T1000 (cell line): ENCODE measurements at places on chromosomes 1 and 21.
A peak's percentile ranks its signal among the peaks of the same experiment; 100 is the strongest.

GRCh38 chr1:229689904-229690303, 63.9 kb downstream of the URB2 start:
- no peak for DNase-seq

DNA sequence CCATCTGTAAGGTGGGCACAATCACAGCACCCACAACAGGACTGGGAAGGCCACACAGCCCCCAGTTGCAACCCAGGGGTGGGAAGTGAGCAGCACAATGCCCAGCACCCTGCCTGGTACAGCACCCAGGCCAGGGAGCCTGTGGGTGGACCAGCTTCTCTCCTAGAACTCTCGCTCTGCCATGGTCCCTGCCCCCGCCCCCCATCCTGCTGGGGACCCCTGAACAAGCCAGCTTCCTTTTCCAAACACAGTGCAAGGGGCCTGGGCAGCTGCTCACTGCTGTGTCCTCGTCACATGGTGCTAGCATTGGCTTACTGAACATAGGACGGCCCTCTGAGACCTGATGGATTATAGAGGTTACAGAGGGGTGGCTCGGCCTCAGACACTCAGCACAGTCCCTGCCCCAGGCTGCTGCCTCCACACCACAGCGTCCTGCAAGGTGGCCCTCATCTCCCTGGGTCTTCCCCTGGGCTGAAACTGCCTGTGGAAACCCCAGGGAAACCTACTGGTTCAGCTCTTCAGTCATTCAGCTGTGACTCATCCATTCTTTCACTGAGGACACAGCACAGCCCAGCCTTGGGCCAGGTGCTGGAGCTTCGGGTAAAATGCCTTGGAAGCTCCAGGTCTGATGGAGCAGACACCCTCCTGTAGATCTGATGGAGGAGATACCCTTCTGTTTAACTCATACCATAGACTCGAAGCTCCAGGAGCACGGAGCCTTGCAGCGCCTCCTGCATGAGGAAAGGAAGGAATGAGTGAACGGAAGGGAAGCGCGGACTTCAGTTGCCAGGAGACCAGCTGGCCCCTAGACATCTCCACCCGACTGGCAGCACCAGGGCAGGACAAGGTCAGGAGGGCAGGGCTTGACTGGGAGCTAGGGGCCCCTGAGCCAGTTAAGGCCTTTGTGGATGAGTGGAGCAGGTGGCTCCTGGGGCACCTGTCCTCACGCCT, 8.1 kb upstream of the PRDM16 start:
- no peak for DNase-seq

DNA sequence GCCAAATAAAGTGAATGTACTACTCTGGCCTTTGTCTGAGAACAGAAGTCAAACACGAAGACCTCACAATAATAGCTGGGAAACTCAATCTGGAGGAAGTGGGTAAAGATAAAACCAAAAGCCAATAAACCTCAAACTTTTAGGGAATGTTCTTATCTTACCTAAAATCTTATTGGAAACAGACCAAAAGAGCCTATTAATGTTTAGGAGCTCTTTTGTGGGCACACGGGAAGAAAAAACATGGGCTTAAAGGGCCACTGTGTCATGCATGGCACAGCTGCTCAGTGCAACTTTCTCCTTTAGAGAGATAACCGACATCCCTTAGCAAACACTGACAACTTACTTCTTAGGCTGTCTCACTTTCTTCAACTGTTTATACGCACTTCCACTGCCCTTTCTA, 16.1 kb downstream of the EIF2B3 start:
- DNase-seq, result no peak

GRCh38 chr21:43884012-43884860, 19.2 kb downstream of the AGPAT3 start:
- no peak for DNase-seq

GRCh38 chr1:20192871-20193411, 6.6 kb upstream of the PLA2G2C start:
- no peak for DNase-seq

- peak; percentile 40 for DNase-seq
Measured at GRCh38 chr1:113140588-113141446, 67.8 kb downstream of the LRIG2 start.

GRCh38 chr1:230087028-230087716, 20.1 kb downstream of the GALNT2 start:
- DNase-seq, result no peak

- DNase-seq, result no peak
Measured at GRCh38 chr1:63108206-63108605, 214.2 kb upstream of the FOXD3 start.

DNA sequence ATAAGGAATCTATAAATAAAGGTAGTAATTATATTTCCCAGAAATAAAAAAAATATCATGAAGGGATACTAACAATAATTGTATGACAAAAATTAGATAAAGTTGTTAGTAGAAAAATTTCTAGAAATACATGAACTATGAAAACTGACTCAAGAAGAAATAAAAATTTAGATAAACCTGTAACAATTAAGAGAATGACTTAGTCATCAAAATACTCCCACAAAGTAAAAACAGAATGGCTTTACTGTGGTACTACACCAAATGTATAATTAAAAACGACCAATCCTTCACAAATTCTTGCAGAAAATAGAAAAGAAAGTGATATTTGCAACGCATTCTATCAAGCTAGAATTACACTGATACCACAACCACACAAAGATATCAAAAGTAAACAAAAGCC, 176.2 kb upstream of the ETV3 start:
- no peak for DNase-seq

DNA sequence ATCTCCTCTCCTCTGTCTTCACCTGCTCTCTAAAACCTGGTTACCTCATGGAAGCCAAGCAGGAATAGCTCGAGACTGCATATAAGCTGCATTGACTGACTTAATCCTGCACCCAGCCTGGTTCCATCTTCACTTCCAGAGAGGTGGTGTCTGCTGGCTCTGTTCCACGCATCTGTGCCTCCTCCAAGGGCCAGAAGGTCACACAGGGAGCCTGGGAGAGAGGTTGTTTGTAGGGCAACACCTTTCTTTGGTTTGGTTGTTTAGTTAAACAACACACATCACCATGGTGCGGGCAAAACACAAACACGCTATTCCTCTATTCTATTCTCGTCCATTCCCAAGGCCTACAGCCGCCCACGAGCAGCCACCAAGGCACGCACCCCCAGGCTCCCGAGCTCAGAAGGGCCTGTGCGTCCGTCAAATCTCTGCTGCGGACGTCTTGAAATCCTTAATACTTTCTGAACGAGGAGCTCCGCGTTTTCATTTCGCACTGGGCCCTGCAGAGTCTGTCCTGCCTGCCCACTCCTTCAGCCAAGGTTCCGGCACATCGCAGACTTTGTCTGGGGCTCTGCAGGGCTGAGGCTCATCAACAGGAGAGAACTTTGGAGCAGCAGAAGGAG, 116.2 kb downstream of the RIPK4 start:
- DNase-seq, result no peak

DNA sequence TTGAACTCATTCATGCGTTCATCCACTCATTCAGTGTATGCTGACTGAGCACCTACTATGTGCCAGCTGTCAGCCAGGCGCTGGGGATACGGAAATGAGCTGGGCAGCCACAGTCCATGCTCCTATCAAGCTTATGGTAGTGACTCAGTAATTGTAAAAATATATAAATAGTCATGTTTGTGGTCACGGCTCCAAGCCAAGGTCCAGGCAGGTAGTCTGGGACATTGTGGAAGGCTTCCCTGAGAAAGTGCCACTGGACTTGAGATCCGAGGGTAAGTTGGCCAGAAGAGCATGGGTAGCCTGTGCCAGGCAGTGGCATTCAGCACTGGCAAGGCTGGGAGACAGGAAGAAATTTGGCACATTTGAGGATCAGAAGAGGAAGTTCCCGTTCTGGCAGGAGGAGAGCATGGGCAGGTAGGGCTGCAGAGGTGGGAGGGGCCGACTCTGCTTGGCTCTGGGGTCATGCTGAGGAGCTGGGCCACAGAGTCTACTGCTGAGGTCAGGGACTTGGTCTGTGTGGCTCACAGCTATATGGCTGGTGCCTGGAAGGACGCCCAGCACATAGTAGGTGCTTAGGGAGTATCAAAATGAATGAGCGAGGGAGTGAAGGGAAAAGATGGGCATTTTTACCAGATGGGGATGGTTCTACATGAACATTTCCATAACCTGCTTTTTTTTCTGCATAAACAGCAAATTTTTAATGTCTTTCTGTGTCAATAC, 6.9 kb downstream of the PTPRF start:
- no peak for DNase-seq

GRCh38 chr1:52553362-52554266, 722 bp upstream of the TUT4 start:
- DNase-seq, result peak; percentile 84

DNA sequence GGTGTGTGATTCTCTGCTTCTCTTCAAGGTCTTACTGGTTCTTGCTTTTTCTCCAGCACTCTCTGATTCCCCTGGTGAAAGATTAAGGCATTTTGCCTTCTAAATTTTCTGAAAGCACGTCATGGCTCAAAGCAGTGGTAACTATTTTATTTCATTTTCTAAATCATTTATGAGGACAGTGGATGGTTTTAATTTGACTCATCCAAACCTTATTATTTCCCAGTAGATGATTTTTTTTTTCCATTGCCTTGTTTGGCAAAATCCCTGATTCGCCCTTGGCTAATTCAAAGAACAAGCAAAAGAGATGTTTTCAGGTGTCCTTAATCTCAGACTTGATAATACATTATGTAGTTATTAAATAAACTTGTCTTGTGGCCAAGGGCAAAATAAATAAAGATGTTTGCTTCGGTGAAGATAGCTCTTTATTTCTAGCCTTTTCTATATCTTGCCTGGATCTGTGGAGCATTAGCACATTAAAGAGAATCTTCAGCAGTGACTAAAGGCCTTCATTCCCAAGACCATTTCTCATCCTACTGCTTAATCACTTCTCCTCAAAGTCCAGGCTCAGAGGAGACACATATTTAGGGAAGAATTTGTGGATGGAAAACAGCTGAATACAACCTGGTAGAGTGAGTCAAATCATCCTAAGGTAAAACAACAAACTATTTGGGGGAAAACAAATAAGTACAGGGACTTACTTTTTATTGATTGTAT, 359.8 kb downstream of the DUSP10 start:
- DNase-seq, result no peak

- no peak for DNase-seq
Measured at GRCh38 chr21:25733859-25734653, 648 bp downstream of the ATP5PF start.

DNA sequence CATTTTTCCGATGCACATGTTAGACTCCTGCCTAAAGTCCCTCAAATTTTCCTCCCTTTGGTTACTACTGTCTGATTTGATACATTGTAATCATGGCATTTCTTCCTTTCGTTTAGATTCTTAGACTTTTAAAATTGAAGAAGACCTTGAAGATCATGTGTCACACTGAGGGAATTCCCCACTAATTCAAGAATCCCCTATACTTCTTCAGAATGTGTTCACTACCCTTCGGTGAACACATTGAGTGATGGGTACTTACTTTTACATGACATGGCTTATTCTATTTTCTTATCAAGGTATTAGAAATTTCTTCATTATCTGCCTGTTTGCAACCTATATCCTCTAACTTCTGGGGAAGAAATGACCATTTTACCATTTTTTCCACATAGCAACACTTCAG, 85.9 kb downstream of the LHX8 start:
- DNase-seq, result no peak

GRCh38 chr21:32894321-32894720, 122.8 kb upstream of the PAXBP1 start:
- DNase-seq, result no peak

GRCh38 chr1:196774175-196774574, 465 bp upstream of the CFHR3 start:
- DNase-seq, result no peak

- no peak for DNase-seq
Measured at GRCh38 chr1:206013026-206013795, 10.0 kb upstream of the RAB7B start.

GRCh38 chr1:8670371-8670818, 147.0 kb downstream of the RERE start:
- no peak for DNase-seq

DNA sequence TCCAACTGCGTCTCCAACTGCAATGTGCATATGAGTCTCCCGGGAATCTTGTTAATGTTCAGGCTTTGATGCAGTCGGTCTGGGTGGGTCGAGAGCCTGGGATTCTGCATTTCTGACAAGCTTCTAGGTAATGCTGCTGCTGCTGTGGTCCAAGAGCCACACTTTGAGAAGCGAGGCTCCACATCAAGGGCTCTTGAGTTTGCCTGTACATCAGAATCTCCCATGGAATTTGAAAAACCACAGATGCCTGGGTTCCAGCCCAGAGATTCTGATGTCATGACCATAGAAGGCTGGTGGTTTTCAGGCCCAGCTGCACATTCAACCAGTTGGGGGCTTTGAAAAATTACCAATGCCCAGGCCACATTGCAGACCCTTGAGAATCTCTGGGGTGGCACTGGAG, 93.9 kb upstream of the TARDBP start:
- no peak for DNase-seq
